ENCODE measurements at places on chromosomes 2 and 18.

DNA sequence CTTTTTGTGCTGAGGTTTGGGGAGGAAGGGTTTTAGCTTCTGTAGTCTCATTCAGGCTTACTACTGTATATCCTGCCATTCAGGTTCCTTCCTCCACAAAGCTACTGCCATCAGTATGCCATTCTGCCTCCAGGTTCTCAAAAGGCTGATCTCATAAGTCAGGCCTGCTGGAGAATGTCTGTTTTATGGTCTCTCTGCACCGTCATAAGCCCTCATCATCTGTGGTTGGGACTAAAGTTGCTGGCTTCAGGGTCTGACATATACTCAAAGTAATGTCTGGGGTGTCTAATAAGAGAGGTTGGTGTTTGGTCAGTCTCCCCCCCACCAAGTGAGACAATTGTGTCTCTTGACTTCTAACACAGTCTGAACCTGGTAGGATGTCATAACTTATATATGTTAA is 36.2 kb upstream of the CCBE1 start:
- no peak for DNase-seq

GRCh38 chr2:212154477-212154878 is 384.1 kb downstream of the ERBB4 start:
- no peak for DNase-seq

DNA sequence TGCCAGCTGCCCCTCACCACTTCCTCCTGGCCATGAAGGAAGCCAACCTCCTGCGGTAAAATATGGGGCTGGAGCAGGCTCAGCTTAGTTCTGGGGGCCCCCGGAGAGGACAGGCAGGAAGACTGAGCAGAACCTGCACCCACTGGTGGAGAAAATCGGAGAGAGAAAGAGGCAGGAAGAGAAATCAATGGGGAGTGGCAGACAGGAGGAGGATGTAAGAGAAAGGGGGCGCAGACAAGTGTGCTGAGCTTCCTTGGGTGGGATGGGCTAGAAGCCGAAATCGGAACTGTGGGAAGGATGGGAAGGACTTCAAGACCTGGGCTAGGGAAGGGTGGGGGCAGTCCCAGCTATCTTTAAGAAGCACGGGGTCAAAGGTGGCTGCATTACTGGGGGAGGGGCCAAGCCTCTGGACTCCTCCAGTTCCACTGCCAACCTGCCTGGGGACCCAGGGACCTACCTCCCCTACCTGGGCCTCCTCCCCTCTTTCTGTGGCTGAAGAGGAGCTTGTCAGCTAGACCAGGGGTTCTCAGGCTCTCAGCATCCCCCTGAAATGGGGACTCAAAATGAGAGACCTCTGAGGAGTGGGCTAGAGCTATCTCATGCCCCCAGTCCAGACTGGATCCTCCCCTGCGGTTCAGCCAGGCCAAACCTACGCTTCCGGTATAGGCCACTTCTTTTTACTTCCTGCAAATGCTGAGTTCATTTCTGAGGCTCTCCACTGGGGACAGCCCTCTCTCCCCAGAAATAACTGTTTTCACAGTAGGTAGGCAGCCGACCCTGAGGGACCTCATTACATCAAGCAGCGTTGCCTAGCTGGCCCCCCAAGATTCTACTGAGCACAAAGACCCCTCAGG is 33.6 kb upstream of the B3GNT7 start:
- DNase-seq: no peak

DNA sequence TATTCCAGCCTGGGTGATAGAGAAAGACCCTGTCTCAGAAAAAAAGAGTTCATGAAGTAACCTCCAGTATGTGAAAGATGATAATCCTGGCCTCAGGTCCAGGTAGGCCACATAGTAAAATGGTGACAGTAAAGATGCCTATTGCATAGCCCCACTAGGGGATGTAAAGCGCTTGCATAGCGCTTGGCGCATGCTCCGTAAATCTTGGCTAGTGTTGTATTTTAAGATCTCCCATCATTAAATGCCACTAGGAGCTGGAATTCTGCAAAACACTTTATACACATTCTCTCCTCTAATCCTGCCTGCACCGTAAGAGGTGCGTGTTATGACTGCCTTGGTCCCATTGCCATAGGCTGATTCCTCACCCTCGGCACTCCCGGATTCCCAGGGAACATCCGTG is 153.6 kb downstream of the TFCP2L1 start:
- no peak for DNase-seq

DNA sequence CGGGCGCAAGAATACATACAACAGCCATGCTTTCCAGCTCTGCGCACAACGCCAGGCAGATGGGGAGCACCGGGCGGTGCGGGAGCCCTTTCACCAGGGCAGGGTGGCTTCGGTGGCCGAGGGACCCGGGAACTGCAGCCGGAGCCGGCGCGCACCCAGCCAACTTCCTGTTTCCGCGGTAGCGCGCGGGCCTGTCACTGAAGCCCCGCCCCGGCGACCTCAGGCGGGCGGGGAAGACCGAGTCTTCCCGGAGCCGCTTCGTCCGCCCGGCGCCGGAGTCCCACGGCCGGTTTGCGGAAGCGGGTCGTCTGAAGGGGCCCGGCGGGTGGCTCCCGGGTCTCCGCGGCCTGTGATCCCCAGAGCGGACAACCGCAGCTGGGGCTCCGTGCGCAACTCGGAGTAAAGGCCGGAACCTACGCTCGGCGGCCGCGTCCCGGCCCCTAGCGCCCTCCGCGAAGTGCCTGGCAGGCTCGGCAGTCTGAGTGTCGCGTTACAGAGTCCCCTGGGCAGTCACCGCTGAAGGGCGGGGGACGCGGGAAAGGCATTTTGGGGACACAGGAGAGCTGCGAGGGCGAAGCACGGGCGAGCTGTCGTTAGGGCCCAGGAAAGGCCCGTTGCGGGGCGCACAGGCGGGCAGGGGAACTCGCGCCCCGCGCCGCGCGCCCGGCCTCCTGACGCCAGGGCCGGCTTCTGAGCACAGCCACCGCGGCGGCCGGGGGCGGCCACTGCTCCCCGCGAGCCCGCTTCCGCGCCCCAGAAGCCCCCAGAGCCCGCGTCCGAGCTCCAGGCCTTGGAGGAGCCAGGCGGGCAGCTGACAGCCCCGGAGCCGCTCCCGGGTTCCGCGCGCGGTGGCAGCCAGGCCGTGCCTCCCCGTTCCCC is at the start of gene MPPE1:
TSS of gene MPPE1 (minus strand) at position 136 of the 879 bp plus-strand sequence. CDS start 11,053 bp downstream, outside the sequence.
- peak; percentile 88 for DNase-seq

DNA sequence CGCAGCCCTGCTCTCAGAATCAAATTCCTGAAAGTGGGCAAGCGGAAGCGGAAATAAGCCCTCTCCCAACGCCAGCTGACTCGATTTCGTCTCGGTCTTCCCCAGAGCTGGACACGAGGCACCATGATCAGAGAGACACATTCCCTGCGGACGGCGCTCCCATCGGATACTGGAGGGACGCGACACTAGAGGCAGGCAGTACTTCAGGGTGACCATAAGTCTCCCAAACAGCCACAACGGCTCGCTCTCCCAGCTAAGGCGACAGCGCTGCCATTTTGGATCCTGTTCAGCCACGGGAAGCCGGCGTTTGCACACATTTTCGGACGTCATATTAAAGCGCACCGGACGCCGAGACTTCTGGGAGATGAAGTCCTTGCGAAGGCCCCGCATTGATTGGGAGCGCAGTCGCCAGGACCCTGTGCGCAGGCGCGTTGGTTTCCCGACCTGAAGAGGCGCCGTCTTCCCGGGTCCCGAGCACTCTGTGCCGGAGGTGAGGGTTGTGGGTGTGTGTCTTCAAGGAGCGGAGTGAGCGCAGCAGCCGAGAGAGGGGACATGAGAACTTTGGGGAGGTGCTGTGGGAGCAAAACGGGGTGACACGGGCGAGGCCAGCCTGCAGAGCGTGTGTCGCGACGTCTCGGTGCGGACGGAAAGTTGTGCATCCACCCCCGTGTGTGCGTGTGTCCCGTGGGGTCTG is at the start of gene ZNF2:
TSS of gene ZNF2 (plus strand) at position 439 of the 694 bp plus-strand sequence. CDS start 10,418 bp downstream, outside the sequence.
- peak; percentile 98 for DNase-seq

- DNase-seq: no peak
These were observed 190.0 kb downstream of the ST6GAL2 start for GRCh38 chr2:106695919-106696318.

GRCh38 chr2:200677721-200678532 is 92.1 kb downstream of the AOX1 start:
- DNase-seq: peak; percentile 83

- no peak for DNase-seq
These were observed 20.9 kb downstream of the LYG1 start for GRCh38 chr2:99279969-99280695.

DNA sequence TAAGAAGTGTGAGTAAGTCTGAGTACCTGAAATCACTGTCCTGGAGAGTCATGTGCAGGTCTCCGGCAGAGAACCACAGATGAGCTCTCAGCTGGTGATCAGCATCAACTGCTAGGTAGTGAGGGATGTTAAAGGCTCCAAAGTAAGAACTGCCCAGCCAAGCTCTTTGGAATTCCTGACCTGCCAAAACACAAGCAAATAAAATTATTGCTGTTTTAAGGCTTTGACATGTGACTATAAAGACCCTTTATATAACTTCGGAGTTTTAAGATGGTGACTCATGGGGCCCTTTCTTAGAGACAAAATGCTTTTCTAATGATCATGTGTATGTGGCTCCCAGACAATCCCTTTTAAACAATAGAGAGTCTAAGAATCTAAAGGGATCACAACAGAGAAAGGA is 855.7 kb downstream of the TRIB2 start:
- DNase-seq: peak; percentile 13

DNA sequence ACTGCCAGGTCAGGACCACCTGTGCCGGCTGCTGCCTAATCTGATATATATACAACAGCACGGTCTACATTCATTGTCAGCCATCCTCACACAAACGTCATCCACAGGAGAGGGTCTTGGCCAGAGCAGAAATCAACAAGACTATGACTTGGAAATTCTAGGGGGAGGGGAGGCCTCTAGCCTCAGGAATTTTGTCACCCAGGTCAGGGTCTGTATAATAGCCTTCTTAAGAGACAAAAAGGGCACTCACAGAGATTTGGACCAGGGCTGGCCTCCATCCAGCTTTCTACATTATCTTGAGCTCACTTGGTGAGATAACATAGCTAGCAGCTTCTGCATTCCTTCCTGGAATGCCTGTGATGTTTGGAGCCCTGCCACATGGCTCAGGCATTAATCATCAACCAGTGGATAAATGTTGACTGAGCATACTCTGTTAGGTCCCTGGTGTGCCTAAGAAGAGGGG is 50.4 kb upstream of the CTIF start:
- peak; percentile 91 for DNase-seq

DNA sequence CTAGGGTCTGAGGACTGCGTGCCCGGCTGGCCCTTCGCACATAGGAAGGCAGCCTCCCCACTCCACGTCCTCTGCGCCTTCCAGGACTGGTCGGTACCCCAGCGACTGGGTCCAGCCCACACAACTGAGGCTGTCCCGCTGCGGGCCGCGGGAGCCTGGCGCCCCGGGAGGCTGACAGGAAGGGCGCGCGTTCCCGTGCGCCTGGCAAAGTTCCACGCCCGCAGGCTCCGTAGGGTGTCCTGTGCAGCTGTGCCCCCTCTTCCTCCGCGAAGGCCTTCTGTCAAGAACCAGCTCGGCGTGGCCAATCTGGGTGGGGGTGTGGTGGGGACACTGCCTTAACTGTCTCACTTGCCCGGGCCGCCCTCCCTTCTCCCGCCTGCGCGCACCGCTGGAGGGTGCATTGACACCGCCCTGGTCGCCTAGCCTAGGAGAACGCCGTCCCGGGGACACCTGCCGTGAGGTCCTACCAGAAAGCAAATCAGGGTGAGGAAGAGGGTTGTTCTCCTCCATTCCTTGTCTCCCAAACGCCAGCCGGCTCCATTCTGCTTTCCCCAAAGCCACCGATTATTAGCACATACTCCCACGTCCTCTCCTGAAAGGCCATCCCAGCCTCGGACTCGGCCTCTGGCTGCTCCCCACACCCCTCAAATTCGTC is 618 bp upstream of the LYPD1 start:
- peak; percentile 65 for DNase-seq

DNA sequence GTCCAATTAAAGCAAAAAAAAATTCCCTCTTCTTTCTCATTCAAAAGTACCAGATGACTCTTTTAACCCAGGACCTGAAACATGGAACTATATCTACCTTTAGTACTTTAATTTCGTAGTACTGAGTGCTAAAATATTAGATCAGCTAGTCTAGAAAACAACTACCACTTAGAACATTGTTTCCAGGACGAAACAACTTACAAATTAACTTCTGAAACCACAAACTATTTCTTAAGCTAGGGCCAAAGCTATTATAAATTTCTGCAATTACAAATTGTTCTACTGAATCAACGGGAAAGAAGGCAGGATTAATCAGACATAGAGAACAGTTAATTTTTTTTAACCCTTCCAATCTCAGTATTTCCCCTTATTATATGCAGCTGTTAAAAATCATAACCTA is 39.9 kb downstream of the DARS1 start:
- no peak for DNase-seq

DNA sequence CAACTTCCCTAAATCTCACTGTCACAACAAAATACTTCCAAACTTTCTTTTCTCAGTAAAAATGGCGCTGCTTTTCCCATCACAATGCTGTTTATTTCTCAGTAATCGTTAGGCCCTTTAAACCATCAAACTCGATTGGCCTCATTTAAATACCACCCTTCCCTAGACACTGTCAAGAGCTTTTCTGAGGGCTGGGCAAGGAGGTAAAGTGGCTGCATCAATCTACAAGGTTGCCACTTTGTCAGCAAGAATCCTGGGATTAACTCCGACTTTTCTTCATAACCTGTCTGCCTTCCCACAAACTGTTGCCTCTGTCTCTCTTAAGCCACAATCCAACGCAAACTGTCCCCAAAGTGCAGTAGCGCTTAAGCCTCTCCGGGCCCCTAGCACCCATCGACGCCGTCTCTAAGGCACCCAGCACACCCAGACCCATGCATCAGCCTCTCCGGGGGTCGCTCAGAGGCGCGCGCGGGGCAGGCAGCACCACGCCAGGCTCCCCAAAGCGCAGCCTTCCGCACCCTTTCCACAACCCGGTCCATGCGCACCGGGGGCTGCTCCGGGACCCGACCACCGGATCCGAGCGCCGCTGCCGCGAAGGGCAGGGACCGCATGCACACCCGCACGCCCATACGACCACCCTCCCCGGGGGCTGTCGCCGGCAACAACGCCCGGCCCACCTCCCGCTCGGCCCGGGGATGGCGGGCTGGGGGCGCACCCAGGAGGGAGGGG is 683 bp downstream of the MBOAT2 start:
- peak; percentile 37 for DNase-seq

DNA sequence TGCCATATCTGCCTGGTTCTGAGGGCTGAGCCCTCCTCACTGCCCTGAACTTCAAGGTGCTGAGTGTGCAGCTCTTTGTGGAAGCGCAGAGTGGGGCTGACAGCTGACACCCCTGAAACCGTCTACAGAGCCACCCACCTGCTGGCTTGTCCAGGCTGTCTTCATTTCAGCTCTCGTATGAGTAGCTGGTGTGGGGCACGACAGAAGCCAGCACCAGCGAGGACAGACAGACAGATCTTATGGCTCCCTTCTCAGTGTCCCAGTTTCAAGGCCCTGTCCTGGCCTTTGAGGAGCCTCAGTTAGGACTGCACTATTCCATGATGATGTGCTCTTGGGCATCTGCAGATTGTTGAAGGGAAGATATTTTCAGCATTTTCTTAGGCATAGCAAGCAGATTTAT is 287.1 kb downstream of the SLC4A3 start:
- no peak for DNase-seq

DNA sequence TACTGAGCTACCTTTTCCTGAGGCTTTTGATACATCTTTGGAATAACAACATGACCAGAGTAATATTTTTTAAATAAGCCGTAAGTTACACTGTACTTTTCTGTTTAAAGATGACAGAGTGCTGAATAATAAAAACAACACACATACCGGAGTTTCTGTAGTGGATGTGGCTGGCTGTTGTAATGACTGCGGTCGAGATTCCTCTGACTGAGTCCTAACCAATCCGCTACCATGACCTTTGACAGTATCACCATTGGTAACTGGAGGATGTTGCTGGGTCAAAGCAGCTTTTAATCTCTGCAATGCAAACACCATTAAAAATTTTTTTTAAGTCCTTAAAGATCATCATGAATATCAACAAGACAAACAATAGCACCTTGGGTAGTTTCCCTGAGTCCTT is 70.7 kb downstream of the ATF2 start:
- peak; percentile 93 for DNase-seq
